ENCODE measurements at places on chromosomes 3 and 15.

GRCh38 chr15:38076786-38077185, 142.3 kb downstream of the TMCO5A start:
- DNase-seq: peak; percentile 29

DNA sequence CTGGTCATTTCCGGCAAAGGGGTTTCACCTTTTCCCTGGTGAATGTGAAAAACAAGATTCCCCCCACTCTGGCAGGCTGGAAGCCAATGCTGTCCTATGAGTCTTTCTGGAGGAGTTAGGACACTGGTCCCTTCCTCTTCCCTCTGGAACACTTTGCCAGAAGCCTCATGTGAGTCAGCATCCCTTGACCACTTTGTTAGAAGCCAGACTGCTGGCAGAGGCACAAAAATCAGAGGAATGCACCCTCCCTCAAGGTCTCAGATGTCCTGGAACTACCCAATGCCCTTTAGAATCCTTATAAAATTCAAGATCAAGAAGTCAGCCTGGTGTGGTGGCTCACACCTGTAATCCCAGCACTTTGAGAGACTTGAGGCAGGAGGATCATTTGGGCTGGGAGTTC, 26.6 kb downstream of the ITGB5 start:
- peak; percentile 98 for DNase-seq

DNA sequence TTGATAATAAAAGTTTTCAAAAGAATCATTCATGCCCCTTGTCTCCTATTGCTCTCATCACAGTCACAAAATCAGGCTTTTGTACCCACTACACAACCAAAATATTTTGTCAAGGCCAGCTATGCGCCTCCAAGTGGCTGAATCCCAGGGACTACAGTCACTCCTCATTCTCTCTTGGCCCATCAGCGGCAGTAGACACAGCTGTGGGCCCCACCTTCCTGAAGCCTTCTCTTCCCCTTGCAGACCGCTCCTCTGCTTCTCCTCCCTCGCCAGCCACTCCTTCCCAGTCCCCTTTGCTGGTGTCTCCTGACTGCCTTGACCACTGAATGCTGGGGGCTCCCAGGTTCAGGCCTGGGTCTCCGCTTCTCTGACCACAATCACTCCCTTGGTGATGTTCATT, 52.1 kb downstream of the LSM3 start:
- DNase-seq: no peak

DNA sequence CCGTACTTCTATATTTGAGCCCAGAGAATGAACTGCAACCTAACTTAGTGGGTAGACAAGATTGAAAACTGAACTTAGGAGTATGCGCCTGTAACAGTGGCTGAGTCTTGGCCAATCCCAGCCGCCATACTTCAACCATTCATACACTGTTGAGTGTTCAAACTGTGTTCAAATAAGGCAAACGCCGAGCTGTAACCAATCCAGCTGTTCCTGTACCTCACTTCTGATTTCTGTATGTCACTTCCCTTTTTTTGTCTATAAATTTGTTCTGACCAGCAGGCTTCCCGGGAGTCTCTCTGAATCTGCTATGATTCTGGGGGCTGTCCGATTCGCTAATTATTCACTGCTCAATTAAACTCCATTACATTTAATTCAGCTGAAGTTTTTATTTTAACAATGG, 58.6 kb upstream of the TPM1 start:
- DNase-seq: no peak

DNA sequence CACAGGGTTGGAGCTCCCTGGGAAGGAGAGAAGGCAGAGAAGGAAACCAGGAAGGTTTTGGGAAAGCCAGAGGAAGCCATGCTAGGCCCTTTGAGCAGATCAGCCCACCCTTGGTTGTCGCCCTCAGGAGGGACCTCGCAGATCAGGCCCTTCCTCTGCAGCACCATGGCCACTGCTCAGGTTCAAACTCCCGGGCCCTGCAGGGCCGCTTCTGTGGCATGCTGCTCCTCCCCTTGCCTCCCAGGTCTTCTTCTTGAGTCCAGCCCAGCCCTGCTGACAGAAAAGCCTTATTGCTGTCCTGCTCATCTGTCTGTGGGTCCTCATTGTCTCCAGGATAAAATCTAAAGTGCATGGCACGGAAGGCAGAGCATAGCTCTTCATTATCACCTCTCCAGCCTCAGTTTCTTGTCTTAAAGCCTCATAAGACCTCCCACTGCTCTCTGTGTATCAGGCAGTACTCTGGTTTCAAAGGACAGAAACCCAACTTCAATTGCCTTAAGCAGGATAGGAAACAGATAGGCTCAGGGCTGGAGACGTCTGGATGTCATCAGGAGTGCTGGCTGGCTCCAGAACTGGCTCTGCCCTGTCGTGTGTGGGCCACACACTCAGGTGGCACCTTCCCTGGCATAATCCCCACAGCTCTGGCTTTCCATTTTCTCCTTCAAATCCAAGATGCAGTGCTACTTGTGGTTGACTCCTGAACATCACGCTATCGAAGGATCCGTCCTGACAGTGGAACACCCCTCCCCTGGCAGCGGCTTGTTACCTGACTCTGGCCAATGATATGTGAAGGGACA, 118.5 kb downstream of the EEFSEC start:
- DNase-seq: no peak

DNA sequence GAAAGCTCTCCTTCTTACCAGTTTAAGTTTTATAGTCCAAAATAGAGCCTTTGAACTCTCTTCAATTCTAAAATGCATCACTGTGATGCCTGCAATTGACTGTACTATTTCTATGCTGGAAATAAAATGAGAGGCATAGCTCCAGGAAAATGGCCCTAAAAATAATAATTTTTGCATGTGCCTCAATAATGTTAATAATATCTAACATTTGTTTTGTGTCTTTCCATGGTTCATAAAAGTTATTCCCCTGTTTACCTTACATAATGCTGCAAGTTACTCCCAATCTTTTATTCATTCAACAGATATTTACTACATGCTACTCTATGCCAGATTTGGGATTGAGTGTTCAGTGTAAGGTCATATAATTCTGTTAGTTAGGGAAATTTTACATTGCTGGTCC, 574.0 kb downstream of the RBMS3 start:
- no peak for DNase-seq

DNA sequence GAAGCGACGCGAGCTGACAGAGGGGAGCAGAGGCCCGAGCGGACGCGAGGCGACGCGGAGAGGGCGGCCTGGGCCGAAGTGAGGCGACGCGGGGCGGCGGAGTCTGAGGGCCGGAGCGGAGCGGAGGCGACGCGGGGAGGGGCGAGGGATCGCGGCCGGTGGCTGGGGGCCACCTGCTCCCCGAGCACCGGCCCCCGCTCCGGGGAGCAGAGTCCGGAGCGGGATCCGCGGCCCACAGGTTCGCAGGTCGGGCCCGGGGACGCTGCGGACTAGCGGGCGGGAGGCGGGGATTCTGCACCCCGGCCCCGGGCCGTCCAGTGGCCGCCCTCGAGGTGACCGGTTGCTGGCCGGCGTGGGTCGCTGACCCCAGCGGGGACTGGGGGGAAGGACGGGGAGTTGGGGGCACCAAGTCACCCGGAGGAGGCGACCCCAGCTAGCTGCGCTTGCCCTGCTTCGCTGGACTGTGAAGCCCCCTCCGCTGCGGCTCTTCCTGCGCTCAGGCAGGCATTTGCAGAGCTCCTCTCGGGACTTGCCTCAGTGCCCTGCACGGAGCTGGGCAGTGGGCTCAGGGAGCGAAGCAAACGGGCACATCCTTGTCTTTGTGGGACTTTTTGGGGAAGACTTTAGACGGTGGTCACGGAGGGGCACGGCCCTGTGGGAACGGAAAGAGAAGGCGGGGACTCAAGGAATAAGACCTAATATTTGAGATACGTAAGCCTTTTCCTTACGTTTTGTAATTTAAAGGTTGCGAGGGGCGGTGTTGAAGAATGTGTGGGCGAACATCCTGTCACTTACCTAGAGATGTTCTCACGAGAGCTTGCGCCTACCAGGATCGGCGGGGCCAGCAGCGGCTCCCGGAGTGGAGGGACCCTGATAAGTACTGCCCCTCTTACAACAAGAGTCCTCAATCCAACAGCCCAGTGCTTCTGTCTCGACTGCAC, 566 bp downstream of the HMCES start:
- peak; percentile 67 for DNase-seq

- DNase-seq: no peak
These were observed 6.3 kb upstream of the ZXDC start for GRCh38 chr3:126481808-126482502.

DNA sequence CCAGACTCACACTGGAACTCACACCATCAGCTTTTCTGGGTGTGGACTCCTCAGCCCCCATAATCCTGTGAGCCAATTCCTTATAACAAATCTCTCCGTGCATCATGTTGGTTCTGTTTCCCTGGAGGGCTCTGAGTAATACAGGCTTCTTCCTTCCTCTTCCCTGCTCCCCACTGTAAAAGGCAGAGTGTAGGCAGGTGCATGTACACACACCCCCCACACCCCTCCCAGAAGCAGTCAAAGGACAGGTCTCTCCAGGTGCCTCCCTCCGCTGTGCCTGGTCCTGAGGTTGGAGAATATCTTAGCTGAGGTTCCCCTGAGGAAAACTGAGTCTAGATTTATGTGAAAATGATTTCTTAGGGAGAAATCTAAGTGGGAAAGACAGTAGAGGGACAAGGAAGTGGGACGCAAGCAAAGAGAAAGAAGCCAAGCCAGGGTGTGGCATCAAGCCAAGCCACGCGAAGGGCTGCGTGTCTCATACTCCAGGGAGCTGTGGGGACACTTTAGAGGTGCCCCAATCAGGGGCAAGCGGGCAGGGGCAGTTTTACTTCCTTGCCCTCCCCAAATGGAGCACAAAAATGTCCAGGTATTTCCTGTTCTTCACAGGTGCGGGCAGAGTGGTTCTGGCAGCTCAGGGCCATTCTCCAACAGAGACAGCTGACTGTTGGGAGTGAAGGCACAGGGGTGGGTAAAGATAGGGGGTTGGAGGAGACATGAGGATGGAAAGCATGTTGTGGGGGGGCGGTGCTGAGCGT, 86.6 kb downstream of the HMG20A start:
- peak; percentile 42 for DNase-seq

DNA sequence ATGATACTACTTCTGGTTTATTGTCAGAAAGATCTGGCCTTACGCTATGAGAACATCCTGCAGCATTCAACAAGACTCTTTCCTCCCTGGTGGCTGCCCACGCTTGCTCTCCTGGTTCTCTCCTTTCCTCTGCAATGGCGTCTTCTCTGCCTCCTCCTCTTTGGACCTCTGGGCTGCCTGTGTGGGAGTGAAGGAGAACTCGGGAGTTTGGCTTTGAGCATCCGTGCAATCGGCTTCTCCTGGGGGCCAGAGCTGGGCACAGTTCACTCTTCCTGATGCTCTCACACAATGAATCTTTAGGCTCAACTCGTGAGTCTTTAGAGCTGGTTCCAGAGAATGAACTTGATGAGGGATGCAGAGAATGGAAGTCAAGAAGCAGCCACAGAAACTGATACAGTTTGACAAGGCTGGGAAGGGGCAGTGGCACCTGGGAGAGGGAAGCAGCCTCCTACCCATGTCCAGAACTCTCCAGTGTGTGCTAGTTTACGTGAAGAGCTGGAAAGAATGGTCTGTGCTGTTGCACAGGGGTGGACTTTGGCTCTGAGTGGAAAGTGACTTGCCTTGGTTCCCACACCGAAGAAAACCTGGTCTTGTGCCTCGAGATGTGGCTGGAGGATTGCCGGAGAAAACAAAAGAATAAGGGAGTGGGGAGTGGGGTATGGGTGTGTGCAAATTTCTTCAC, 37.9 kb downstream of the RPLP1 start:
- no peak for DNase-seq

DNA sequence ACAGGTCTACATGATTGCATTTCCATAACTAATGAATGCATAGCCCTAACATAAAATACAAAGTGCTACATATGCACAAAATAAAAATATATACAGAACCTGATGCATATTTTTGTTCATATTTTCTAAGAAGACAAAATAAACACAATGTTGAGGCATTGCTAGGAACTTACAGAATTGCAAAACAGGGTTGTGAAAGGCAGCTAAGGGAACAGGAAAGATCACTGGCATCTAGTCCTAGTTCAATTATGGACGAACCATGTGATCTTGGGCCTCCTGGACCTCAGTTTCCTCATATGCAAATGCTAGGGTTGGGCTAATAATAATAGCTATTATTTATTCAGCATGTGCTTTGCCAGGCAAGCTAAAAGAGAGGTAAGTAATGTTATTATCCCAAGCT, 15.5 kb upstream of the NCEH1 start:
- no peak for DNase-seq

- peak; percentile 56 for DNase-seq
These were observed 1.9 kb upstream of the THBS1 start for GRCh38 chr15:39578851-39579486.

- no peak for DNase-seq
These were observed at the start of gene STAB1 for GRCh38 chr3:52494886-52495495. Gene STAB1 (plus strand): TSS chr3:52495338. CDS start chr3:52495414, 76 bp downstream.

GRCh38 chr3:126646674-126647073, 8.2 kb downstream of the TXNRD3 start:
- no peak for DNase-seq

DNA sequence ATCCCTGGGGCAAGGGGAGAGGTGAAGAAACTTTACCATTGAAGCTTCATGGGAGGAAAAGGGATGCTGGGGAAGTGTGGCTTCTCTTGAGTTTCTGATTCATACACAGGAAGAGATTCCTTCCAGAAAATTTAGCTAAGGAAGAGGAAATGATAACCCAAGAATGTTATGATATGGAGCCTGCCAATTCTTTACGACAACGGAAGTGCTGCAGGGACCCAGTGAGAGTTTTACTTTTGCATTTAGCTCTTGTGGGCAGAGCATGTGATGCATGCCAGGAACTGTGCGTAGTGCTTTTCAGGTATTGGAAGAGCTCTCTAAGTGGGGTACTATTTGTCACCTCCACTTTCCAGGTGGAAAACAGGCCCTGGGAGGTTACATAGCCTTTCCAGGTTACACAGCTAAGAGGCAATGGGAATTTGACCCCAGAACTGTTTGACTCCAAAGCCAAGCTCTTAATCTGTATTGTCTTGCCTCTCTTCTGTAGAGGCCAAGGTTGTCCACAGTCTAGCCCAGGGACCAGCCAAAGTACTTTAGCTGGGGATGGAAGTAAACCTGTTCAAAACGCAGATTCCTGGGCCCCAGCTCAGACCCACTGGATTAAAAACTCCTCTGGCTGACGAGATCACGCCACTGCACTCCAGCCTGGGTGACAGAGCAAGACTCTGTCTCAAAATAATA, 23.0 kb downstream of the CMTM7 start:
- DNase-seq: no peak

GRCh38 chr15:79743032-79743431, 153.8 kb downstream of the MTHFS start:
- no peak for DNase-seq
